Activated T-helper 1 cell treated with anti-CD3 and anti-CD28 coated beads, Interleukin-12 subunit alpha, Interleukin-12 subunit beta, Interleukin-2, Interleukin-4 antibody, amounts not matched to agents 30 ng/mL and 10 ng/mL and 1 ng/mL, durations not matched to agents 14 hours and 24 hours and 36 hours (primary cell): ENCODE measurements at places on chromosomes 7 and 10. TPM values are rescaled to one million over a fixed set of nuclear protein-coding genes. Genes with fewer than 3 reads are reported as not detected.

Gene METTL27
- total RNA-seq, result 1.2 and 1.8 TPM in 2 replicates

Gene HOXA4
- not detected in 2 replicates for total RNA-seq

Gene RAPGEF5
- total RNA-seq, result 0.59 and 0.70 TPM in 2 replicates

Gene IL2RA
- total RNA-seq, result 1,237 and 1,254 TPM in 2 replicates

Gene PSD
- total RNA-seq, result 9.9 and 10.6 TPM in 2 replicates

Gene AKR1C8
- 0.22 and 0.34 TPM in 2 replicates for total RNA-seq

Gene OLAH
- total RNA-seq, result 0.44 and 0.88 TPM in 2 replicates

Gene NODAL
- not detected in 2 replicates for total RNA-seq

Gene FAM25C
- total RNA-seq, result not detected in 2 replicates

Gene XRCC2
- 24.0 and 24.5 TPM in 2 replicates for total RNA-seq

Gene CRHR2
- total RNA-seq, result not detected in 2 replicates

DNA sequence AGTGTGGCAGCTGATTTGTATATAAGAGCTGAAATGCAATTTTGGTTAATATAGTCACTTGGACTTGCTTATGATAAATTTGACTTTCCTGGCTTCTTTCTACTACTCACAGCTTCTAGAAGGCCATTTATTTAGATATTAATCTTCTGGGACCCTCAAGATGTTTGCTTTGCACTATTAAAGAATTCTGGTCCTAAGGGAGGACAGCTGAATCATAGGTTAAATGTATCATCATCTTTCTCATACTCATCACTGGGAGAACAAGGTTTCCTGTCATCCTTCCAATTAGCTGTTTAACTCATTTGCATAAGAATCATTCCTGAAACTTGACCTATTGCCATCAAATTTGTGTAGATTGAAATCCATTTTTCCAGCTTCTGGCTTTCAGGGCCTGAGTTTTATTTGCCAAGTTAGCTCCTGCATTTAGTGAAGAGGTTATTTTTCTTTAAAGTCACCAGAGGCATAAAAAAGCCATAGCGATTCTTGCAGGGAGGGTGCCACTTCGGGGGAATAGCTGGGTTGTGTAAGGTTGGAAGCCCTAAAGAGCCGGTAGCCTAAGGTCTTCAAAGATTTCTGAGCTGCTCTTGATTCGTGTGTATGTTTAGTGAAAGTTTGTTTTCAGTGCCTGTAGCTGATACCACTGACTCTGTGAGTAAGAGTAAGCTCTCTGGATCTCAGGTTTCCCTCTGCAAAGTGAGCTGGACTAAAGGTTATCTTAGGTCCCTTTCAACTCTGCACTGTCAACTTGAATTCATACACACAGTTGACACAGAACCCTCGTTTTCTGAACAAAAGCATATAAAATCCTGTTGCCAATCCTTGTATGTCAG lies 4.3 kb downstream of the MAP3K8 start:
- no peak for DNase-seq

DNA sequence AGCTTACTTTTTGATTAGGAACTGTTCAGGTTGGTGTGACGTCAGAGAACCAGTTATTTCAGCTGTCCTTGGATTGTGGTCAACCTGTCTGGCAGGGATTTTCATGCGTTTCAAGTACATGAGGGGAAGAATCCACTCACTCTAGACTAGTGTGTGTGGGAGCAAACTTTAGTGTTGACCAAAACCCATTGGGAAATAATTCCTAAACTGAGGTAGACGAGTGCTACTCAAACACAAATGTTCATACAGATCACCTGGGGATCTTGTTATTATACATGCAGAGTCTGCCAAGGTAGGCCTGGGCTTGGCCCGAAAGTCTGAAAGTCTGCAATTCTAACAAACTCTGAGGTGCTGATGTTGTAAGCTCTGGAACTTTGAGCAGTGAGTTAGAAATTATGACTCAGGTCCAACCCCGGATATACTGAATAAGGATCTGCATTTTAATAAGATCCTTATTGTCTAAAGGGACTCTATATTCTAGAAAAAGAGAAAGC lies 111.1 kb upstream of the CREB5 start:
- DNase-seq, result no peak

GRCh38 chr7:2792856-2793487 lies 51.1 kb downstream of the GNA12 start:
- no peak for DNase-seq

DNA sequence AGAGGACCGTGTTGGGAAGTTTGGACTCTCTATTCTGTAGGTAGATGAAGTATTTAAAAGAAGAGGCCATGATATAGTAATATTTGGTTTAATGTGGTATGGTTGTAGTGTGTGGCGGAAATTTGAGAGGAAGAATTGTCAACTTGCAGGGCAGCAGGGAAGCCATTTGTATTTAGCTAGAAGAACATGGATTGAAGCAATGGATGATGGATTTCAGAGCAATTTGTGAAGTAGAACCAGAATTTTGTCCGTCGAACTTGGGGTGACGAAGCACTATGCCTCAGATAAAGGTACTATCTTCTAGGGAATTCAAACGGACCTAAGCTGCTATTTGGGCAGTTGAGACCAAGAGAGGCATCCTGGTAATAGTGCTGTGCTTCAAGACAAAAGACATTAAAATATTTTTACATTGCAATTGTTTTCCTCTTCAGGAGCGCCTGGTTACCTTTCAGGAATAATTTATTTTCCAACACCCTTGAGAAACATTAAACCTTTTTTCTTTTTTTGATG lies 615 bp upstream of the WBP1L start:
- no peak for DNase-seq
